ENCODE measurements at places on chromosomes 12 and 14.

- peak; percentile 79 for DNase-seq
Measured at GRCh38 chr14:65170768-65171507, 68.6 kb upstream of the MAX start.

DNA sequence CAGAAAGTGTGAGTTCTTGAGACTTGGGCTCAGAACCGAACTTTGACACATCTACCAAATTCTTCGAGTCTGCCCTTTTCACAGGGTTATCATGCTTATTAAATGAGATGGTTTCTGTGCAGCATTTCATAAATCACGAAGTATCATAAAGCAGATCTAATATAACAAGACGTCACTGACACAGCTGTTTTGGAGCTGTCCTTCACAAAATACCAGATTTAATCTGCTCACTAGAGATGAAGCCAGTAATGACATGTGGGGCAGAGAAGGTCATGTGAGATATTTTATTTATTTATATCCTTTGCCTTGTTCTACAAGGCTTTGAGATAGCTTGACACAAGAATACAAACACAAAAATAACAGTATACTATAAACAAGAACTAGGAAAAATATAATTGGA, 127.0 kb downstream of the RPAP3 start:
- no peak for DNase-seq

- DNase-seq: no peak
Measured at GRCh38 chr14:39615352-39615751, 183.1 kb upstream of the FBXO33 start.

GRCh38 chr12:43066471-43066870, 476.9 kb upstream of the PRICKLE1 start:
- no peak for DNase-seq

GRCh38 chr12:107253361-107253760, 160.0 kb upstream of the CRY1 start:
- no peak for DNase-seq

GRCh38 chr14:59182641-59183040, 5.8 kb upstream of the DAAM1 start:
- DNase-seq: no peak

GRCh38 chr14:51353901-51354300, 113.9 kb downstream of the TMX1 start:
- no peak for DNase-seq

GRCh38 chr14:105064721-105065143, 498 bp downstream of the GPR132 start:
- DNase-seq: no peak

GRCh38 chr12:104747955-104748354, 210.1 kb downstream of the SLC41A2 start:
- DNase-seq: no peak

GRCh38 chr14:44291366-44291915, 215.6 kb downstream of the FSCB start:
- DNase-seq: no peak

- DNase-seq: no peak
Measured at GRCh38 chr12:54750-55535, 11.6 kb upstream of the IQSEC3 start.

DNA sequence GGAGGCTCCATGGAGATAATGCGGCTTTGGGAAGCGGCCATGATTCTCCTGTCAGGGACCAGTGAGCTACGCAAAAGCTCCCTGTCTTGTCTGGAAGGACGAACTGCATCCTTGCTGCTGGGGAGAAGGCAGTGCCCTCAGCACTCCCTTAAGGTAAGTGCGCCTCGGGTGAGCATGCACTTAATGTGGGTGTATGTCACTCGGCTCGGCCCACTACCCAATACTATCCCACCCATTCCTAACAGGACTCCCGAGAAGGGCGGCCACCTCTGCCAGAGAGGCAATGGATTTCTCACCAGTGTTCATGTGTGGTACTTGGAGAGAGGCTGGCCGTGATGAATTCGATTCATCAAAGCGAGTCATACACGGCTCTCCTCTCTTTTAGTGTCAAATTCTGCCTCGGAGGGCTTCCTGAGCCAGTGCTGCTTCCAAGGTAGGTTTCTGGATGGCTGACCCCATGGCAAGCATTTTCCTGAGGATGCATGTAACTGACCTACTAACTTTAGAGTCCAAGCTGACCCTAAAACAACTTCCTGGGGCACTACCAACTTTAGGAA, 151.7 kb upstream of the RTL1 start:
- DNase-seq: no peak

DNA sequence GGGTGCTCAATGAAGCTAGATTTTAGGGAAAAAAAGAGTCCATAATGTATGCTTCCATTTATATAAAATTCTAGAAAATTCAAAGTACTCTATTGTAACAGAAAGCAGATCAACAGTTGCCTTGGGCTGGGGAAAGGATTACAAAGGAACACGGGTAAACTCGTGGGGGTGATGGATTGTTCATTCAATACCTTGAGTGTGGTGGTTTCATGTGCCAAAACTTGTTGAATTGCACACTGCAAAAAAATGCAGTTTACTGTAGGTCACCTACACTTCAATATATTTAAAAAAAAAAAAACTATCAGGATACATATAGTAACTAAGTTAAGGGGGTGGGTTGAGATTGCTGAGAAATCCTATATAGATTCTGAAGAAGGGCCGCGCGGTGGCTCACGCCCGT, 33.6 kb downstream of the PAWR start:
- DNase-seq: no peak

DNA sequence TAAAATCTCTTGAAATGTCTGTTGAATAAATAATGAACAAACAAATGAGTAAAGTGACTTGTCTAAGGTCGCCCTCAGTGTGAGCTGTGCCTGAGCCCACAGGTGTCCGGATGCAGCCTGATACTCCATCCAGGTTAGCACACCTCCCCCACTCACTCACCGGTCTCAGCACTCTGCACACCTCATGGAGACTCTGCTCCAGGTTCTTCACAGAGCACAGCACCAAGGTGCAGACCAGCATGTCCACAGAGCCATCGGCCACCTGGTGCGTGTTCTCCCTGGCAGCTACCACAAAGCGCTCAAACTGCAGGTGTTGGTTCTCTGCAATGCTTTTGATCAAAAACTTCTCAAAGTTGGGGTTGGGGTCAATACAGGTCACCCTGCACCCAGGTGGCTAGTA, 4.1 kb upstream of the KRT7 start:
- DNase-seq: no peak

GRCh38 chr12:51621156-51621922, 30.3 kb downstream of the SCN8A start:
- no peak for DNase-seq

- peak; percentile 69 for DNase-seq
Measured at GRCh38 chr12:90909069-90909770, 45.8 kb downstream of the CCER1 start.

GRCh38 chr14:49636866-49637265, 1.8 kb upstream of the DNAAF2 start:
- DNase-seq: no peak

DNA sequence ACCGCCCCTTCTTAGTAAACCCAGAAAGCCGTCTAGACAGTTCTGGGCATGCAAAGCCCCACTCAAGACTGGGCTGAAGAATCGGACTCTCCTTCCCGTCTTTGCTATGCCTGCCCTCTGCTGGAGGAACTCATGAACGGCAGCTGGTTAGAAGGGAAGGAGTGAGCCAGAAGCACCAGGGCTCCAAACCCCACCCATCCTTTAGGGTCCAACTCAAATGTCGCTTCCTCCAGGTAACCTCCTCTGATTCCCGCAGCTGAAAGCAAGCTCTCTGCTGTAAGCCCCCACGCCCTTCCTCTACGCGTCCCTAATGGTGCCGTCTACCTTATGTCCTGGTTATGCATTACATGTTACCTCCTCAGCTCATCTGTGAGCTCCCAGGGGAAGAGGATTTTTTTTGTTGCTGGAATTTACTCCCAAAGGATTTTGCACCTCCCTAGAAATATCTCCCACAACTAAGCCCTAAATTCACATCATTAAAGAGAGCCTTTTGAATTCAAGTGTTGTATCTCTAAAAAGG, 59.0 kb upstream of the SCN8A start:
- DNase-seq: peak; percentile 93

DNA sequence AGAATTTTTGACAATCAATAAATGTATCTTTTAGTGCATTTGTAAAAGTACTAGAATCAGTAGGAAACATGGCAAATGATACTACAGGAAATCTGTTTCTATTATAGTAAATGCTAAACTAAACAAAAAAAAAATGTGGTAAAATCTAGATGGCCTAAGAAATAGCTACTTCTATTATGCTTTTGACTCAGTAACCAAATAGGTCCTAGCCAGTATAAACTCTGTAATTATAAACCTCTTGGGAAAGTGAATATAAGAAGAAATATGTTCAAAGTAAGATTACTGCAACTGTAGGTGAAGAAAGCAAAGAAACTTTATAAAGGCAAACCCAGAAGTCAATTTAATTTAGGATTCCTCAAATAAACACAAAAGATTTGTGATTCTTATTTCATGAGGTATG, 581.2 kb downstream of the LRFN5 start:
- no peak for DNase-seq

All from NCI-H1417 (cell line).